ENCODE measurements at places on chromosomes 6 and 20.
A peak's percentile ranks its signal among the peaks of the same experiment; 100 is the strongest.

DNA sequence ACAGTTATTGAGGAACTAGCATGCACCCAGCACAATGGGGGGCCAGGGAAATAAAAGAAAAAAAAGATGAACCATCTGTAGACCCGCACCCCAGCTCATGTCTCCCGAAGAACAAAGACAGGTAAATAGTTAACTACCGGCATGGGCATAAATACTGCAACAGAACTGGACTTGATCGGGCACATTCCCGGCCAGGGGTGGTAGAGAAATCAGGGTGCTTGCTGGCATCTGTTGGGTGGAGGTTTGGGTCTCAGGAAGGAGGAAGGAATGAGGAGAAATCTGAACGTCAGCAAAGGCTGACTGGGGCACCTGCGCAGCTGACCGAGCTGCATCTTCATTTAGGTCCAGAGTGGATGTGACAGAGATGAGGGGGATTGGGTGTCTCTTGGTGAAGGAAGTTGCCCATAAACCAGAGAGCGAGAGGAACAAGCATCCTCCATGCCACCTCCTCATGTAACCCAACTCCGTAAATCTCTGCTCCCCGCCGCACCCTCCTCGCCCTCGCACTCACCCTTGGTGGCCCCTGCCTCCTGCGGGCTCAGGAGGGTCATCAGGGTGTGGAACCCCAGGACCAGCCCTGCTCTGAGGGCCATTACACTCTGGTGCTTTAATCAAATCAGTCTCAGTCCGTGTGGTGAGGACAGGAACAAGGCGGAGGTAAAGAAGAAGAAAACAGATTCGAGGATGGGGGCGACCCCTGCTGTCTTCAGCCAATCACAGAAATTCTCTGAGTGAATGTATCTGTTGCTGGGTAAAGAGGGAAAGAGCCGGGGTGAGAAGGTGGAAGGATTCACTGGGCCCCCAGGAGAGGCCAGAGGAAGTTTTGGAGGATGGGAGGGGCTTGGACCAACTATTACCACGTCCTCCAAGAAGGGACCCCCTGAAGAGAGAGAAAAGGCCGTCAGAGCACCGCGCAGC, at the start of gene HLA-DOA:
Gene HLA-DOA, minus strand, starts transcription at position 648 of the 918 bp plus-strand sequence.
- DNase-seq: peak; percentile 76

GRCh38 chr20:32962053-32962452, 42.2 kb downstream of the SUN5 start:
- no peak for DNase-seq

- no peak for DNase-seq
These were observed 140.7 kb downstream of the ZDHHC14 start for GRCh38 chr6:157521362-157522335.

DNA sequence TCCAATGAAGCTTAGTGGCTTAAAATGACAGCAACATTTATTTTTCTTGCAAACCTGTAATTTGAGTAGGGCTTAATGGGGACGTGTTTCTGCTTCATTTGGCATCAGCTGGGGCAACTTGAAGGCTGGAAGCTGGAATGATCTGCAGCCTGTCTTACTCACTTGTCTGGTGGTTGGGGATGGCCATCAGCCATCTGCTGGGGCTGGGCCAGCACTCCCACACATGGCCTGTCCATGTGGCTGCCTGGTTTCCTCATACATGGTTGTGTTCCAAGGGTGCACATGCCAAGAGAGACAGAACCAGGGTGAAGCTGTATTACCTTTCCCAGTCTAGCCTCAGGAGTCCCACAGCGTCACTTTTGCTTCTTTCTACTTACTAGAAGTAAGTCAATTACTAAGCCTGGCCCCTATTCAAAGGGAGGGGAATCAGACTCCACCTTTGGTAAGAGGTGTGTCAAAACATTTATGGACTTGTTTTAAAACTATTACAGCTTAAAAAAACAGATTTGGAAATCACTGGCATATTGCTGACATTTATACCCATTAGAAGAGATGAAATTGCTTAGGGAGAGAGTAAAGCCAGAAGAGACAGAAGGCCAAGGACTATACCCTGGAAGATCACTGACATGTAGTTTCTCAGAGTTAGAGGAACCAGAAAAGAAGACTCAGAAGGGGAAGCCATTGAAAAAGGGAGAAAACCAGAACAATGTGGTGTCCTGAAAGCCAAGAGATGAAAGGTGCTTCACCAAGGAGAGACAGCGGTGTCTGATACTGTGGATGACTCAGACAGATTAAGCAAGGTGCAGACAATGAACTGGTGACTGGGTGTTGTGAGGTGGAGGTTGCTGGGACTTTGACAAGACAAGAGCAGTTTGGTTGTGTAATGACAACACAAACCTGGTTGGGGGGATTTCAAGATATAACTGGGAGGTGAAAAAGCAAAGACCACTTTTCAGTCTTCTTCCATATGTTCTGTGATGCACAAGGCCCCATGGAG, 345.2 kb downstream of the GJA1 start:
- DNase-seq: no peak

- DNase-seq: no peak
These were observed 32.0 kb downstream of the SIRPA start for GRCh38 chr20:1927217-1927616.

DNA sequence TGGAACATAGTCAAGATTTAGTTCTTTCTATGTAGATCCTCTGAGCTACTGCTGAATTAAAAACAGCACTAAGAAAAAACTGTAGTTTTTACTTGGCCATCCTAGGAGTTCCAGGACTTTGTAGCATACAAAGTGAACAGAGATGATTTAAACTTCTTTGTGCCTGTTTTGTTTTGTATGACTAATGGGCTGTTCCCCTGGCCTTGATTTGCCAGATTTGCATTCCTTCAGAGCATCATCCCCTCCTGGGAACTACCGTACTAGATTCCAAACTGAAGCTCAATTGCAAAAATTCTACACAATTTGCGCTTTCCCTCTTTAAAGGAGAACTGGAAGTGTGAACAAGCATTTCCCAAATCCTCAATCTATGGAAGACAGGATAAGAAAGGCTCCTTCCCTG, 23.1 kb downstream of the ACOT13 start:
- no peak for DNase-seq

- no peak for DNase-seq
These were observed 11.5 kb downstream of the TREML4 start for GRCh38 chr6:41239467-41240159.

- no peak for DNase-seq
These were observed 3.0 kb upstream of the TMEM14C start for GRCh38 chr6:10719964-10720264.

DNA sequence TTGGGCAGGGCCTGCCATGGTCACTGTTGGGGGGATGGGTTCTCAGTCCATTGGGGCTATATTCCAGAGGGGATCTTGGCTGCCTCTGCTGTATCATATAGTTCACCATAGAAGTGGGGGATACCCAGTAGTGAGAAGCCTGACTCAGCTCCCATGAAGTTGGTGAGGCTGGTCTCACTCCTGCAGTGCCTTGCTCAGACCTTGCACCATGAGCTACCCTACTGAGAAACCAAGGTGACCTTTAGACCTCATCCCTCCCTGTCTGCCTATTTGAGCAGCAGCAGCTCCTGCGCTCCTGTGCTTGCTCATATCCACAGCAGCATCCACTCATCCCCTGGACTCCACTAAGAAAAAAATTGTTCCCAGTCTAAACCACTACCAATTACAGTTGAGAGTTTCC, 56.0 kb upstream of the HEY2 start:
- no peak for DNase-seq

GRCh38 chr6:35018746-35019145, 122.4 kb downstream of the TCP11 start:
- DNase-seq: no peak

DNA sequence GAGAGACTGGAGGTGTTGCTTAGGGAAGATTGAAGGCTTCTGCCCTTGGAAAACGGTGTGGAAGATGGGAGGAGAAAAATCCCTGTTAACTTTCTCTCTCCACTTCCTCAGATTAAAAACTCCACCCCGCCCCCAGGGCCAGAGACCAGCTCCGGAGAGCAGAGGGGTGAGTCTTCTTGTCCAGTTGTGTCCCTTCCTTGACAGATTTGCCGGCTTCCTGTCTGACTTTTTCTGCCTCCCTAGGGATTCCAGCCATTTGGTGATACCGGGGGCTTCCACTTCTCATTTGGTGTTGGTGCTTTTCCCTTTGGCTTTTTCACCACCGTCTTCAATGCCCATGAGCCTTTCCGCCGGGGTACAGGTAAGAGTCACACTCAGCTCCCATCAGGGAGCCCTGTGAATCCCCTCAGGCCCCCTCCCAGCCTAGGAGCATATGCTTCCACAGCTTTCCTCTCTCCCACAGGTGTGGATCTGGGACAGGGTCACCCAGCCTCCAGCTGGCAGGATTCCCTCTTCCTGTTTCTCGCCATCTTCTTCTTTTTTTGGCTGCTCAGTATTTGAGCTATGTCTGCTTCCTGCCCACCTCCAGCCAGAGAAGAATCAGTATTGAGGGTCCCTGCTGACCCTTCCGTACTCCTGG, 1.7 kb downstream of the RNF5 start:
- DNase-seq: no peak

- DNase-seq: no peak
These were observed 229.8 kb upstream of the SASH1 start for GRCh38 chr6:148112851-148113319.

GRCh38 chr6:5053864-5054244, 31.3 kb upstream of the PPP1R3G start:
- no peak for DNase-seq

DNA sequence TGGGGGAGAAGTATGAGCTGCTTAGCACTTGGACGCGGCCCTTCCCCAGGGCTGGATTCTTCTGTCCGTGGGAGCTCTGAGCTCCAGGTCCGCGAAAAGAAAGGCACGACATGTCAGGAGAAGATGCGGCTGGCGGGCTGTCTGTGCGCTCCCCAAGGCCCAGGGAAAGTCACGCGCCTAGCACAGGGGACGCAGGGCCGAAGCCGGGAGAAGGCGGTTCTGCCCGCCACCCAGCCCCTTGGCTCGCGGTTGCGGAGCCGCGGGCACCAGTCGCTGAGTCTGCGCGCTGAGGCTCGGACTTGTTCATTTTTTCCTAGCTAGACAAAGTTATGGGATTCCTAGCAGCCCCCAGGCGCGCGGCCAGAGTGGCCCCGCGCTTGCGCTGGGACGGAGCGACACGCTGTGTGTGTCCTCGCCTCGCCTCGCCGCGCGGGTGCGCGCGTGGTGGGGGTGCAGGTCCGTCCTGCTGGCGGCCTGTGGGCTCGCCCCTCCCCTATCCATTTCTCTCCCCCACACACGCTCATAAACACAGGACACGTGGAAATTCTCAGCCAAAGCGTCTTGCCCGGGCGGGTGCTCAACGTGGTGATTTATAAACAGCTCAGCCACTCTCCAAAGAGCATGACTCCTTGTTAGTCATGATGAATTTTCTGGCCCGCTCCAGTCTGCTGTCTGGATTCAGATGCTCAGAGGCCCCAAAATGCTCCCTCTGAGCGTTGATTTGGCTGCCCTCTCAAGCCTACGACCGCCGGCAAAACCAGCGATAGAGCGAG, 1.9 kb upstream of the POU3F2 start:
- DNase-seq: no peak

DNA sequence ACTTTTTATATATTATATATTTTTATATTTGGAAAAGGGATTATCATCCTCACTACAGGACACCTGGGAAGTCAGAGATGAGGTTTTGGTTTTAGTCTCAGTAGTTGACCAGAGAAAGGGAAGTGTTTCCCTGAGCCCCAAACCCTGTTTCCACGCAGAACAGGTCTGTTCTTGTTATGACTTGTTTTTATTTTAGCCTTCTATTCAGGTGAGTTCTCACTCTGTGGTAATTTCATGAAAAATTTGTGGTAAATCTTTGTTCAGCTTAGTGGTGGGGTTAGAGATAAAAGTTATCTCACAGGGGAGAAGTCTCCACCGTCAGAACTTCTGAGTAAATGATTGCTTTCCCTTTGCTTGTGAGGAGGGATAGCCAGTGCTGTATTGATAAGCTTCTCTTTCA, 224.9 kb downstream of the FARS2 start:
- DNase-seq: no peak

- no peak for DNase-seq
These were observed 47.6 kb upstream of the PTGIS start for GRCh38 chr20:49615401-49616153.

DNA sequence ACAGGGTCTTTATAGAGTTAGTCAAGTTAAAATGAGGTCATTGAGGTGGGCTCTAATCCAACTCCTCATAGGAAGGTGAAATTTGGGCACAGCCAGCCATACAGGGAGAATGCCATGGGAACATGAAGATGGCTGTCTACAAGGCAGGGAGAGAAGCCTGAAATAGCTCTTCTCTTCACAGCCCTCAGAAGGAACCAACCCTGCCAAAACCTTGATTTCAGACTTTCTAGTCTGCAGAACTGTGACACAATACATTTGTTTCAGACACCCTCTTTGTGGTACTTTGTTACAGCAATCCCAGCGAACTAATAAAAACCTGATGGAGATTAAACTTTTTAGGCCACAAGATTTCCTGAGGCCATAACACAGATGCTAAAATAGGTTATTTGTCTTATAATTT, 43.1 kb upstream of the HECA start:
- DNase-seq: no peak

DNA sequence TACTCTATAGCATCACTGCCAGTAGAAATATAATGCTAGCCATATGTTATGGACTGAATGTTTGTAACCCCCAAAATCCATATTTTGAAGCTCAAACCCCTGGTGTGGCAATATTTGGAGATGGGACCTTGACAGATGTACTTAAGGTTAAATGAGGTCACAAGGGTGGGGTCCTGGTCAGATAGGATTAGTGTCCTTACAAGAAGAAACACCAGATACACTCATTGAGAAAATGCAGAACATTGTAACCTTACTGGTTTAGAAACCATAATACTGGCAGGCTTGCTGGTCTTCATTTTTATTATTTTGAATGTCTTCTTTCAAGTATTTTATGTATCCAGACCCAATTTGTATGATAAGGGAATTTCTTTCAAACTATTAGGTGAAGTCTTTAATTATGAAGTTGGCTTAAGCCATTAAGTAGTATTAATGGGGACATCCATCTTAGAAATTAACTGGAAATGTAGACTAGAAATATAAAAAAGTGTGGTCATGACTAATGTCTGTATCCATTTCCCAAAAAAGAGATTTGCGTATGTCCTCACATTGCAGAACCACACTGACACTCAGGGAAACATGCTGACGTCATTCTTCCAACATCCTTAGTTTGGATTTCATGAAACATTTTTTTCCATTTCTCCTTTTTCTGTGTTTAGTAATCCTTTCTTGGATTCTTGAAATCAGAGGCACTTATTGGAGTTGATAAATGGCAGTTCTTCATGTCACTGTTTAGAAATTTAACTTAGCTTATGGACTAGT, 32.4 kb downstream of the SLC16A10 start:
- DNase-seq: no peak

DNA sequence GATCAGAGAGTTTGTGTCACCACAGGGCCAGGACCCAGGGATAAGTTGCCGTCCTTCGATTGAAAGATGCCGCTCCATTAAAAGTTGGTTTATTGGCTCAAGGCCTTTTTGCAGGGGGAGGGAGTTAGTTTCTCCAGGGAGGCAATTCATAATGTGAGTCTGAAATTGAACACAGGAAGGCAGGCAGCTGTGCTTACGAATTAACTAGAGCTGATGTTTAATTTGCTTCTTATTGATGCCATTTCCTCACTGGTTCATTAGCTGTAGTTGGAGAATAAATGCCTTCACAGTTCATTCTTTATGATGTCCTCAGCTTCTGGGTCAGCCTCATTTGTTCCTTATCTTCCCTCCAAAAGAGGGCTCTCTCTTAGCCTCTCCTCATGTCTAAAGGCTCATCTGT, 113.2 kb upstream of the PTPRT start:
- no peak for DNase-seq
